NCI-H1105 (cell line): ENCODE measurements at places on chromosomes 3 and 15.

- no peak for DNase-seq
Observed at GRCh38 chr3:3705090-3705775, 94.0 kb upstream of the LRRN1 start.

GRCh38 chr3:18223974-18224373 is 201.2 kb downstream of the SATB1 start:
- DNase-seq = no peak

DNA sequence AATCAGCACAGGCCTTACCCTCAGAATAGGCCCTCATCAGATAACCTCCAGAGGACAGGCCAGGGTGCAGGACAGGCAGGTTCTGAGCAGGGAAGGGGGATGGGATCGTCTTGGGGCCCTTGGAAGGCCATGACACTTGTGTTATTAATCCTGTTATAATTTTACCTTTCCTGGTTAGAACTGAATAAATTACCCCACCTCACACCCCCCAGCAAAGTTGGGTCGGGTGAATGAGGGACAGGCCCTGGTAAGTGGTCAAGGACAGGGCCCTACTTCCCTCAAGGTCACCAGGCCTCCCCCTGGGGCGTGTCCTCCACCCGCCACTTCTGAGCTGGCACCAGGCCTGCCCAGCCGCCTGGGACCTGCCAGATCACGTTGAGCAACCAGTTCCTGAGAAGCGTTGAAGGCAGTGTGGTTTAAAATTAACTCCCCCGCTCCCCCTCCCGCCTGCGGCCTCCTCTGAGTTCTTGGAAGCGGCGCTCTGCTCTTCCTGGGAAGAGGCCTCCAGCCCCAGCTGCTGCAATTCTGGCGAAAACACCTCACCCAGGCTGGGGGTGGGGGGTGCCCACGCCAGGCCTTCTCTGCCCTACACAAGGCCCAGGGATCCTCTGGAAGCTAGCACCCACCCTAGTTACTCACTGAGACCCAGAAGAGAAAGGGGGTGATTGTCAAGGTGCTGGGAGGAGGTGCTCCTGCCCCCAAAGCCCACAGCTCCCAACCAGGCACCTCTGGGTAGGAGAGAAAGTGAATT is 10.6 kb downstream of the CISH start:
- DNase-seq = peak; percentile 82

- DNase-seq = no peak
Observed at GRCh38 chr3:59480486-59480995, 430.7 kb upstream of the CFAP20DC start.

DNA sequence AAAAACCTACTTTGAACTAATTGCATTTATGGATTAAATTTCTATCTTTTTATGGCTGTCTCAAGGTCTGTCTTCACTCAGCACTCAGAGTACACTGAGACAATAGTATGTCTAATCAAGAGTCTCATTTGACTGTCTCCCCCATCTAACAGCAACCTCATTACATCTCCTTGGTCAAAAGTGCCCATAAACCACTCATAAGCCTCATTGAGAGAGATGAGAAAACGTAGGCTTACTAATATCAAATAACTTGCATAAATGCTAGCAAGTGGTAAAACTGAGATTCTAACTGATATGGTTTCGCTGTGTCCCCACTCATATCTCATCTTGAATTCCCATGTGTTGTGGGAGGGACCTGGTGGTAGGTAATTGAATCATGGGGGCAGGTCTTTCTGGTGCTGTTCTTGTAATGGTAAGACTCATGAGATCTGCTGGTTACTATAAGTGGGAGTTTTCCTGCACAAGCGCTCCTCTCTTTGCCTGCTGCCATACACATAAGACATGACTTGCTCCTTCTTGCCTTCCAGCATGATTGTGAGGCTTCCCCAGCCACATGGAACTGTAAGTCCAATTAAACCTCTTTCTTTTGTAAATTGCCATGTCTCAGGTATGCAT is 113.9 kb downstream of the TFDP2 start:
- DNase-seq = no peak

DNA sequence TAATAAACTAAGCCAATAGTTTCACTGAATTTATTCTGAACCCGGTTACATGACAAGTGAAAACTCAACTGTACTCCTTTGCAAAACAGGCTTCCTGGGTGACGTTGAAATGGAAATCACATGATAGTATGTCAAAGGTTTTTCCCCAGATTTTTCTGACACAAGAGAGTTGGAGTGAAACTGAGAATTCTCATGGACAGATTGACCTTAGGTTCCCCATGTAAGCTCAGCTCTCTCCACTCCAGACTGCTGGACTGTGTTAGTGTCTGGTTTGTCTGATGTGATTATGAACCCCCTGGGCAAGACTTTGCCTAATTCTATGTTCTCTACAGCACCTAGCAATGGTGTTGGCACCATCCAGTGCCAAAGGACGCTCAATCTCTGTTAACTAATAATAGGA is 219.7 kb upstream of the COL8A1 start:
- no peak for DNase-seq

DNA sequence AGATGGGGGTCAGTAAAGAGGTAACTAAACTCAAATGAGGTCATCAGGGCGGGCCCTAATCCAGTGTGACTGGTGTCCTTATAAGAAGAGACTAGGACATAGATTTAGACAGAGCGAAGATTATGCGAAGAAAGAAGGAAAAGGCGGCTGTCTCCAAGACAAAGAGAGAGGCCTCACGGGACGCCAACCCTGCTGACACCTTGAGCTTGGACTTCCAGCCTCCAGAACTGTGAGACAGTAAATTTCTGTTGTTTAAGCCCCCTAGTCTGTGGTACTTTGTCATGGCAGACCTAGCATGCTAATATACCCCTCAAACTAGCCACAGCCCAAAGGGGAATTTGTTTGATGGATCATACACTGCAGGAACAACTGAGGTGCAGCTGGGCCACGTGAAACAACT is 183.0 kb downstream of the ABHD5 start:
- no peak for DNase-seq

- DNase-seq = no peak
Observed at GRCh38 chr15:74389241-74390048, 22.0 kb upstream of the CYP11A1 start.

GRCh38 chr3:40572588-40572987 is 47.8 kb downstream of the ZNF621 start:
- no peak for DNase-seq

GRCh38 chr15:83546512-83546888 is 99.4 kb downstream of the SH3GL3 start:
- no peak for DNase-seq

- no peak for DNase-seq
Observed at GRCh38 chr3:142057331-142057725, 92.0 kb downstream of the TFDP2 start.

DNA sequence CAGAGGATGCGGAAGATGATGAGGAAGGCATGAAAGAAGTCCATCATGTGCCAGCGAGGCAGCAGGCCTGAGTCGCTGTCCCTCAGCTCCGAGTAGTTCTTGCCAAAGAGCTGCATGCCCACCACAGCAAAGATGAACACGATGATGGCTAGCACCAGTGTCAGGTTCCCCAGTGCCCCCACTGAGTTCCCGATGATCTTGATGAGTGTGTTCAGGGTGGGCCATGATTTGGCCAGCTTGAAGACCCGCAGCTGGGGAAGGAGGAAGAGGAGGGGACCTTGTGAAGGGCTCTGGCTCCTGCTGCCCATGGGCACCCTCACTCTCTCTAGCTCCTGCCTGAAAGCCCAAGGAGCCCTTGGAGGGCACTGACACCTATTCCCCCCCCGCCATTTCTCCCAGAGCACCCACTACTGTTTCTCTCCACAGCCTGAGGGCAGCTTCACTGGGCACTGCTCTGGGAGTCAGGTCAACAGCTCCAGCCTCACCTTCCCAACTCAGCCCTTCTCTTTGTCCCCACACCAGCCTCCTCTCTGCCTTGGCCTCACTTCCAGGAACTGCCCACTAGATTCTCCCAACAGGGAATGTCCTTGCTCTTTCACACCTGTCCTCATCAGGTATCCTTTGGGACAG is 63.6 kb downstream of the SCN5A start:
- no peak for DNase-seq
